ENCODE measurements at places on chromosomes 7 and 10.

- DNase-seq = no peak
These were observed 94.9 kb upstream of the PIK3CG start for GRCh38 chr7:106770191-106770590.

DNA sequence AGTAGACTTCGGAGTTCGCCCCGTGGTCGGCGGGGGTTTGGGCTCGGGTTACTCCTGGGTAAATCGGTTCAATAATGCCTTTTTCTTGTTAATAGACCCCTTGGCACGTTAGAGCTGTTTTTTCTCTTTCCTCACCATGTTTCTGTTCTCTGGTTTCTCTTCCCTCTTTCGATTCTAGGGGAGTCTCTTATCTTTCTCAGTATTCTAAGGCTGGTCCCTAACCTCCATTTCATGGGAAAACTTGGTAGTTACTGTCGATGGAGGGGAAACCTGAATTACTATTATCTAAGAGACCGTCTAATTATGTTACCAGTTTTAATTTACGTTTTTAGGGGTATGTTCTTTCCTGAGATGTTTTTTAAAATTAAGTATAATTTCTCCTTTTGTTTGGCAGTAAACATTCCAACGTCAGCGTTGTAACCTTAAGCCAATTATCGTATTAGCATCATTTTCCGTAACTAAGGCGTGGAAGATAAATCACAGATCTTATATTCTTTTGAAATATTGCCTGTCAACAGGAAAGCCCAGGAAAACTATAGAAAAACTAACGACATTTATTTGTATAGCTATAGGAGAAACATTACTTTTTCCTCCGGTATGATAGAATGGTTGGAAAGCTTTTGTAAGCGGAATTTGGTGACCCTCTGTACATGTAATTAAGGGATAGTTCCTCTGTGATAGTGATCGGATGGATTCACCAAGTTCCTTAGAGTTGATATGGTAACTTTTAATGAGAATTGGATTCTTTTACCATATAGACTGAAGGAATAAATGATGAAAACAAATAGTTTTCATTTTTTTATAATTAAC lies 847 bp downstream of the BTAF1 start:
- DNase-seq = no peak

- no peak for DNase-seq
These were observed 64.4 kb downstream of the ASB13 start for GRCh38 chr10:5601826-5602495.

- no peak for DNase-seq
These were observed 120.2 kb upstream of the RAB18 start for GRCh38 chr10:27383595-27384542.

DNA sequence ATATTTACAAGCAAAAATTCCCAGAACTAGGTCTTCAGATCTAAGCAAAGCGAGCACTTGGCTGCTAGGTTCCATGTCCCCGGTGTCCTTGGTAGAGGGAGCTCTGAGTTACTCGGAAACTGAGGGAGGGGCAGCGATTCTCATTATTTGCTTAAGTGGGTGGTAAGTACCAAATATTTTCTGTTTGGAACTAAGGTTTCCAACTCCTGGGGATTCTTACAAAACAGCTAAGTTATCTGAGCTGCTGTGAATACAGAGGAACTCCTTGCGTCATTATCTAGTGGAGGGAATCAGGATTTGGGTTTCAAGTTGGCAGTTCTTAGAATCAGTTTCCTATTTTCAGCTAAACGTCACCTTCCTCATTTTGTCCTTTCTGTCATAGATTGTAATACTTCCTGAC lies 76.8 kb upstream of the IKZF1 start:
- DNase-seq = no peak

- no peak for DNase-seq
These were observed 22.1 kb upstream of the HSPB1 start for GRCh38 chr7:76280408-76280807.

GRCh38 chr7:101538596-101539459 lies 90.3 kb downstream of the MYL10 start:
- DNase-seq = peak; percentile 38

DNA sequence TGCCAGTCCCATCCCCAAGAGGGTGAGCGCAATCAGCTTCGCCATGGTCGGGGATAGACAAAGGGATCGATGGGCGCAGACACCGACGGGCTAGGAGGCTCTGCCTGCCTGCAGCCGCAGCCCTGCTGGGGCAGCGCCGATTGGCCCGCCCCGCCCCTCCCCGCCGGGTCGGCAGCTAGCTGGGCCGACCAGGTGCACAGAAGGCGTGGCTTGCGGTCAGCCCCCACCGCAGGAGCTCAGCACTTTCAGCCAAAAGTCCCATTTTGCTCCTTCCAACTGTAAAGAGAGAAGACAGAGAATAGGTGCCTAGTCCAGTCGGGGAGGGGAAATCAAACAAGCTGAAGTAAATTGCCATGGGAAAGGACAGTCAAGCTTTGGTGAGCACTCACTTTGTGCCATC lies at the start of gene PON1:
Gene PON1, minus strand, starts transcription at position 102 of the 400 bp plus-strand sequence. Its CDS starts 57 bp downstream, at position 45.
- no peak for DNase-seq

DNA sequence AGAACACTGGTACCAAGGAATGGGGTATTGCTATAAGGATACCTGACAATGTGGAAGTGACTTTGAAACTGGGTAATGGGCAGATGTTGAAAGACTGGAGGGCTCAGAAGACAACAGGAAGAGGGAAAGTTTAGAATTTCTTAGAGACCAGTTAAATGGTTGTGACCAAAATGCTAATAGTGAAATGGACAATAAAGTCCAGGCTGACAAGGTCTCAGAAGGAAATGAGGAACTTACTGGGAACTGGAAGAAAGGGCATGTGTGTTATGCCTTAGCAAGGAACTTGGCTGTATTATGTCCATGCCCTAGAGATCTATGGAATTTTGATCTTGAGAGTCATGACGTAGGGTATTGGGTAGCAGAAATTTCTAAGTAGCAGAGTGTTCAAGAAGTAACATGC lies 38.0 kb downstream of the FAM149B1 start:
- DNase-seq = no peak
